SJCRH30 (cell line): ENCODE measurements at places on chromosomes 7 and 10. TPM values are rescaled to one million over a fixed set of nuclear protein-coding genes. Genes with fewer than 3 reads are reported as not detected.

- H3K4me1 ChIP-seq: no peaks in the 10 kb centered on the region
- H3K27me3 ChIP-seq: no peaks in the 10 kb centered on the region
- H3K36me3 ChIP-seq: no peaks in the 10 kb centered on the region
- H3K4me3 ChIP-seq: no peak overlapping the region
These were observed 268.5 kb downstream of the ADARB2 start for GRCh38 chr10:1468811-1469210.

GRCh38 chr7:92158660-92159575 lies 20.0 kb downstream of the LRRD1 start:
- no peak overlapping the region for H3K27ac ChIP-seq
- 0 out of 2 replicates have a peak, but pooled peaks cover 4% of the 10 kb centered on the region for H3K4me1 ChIP-seq
- H3K27me3 ChIP-seq: no peaks in the 10 kb centered on the region
- DNase-seq: no peak
- no peaks in the 10 kb centered on the region for H3K36me3 ChIP-seq
- no peak overlapping the region for H3K4me3 ChIP-seq

- DNase-seq: no peak
- no peaks in the 10 kb centered on the region for H3K27me3 ChIP-seq
- H3K36me3 ChIP-seq: no peaks in the 10 kb centered on the region
- H3K4me3 ChIP-seq: no peak overlapping the region
These were observed 3.8 kb upstream of the PDCD4 start for GRCh38 chr10:110867807-110868465.

DNA sequence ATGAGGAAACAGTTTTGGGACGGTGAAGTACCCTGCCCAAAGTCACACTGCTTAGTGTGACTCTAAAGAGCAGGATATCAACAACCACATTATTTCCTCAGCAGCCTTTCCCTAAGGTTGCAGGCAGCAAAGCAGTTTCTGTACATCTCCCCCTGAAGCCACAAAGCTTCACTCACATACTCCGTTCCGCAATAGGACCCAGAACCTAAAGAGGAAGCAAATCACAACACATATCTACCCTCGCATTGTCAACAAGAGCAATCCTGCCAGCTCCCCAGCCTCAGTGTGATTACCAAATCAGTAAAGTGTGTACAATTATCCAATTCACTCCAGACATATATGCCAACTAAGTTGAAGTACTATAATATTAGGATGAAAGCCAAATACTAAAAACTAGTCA lies 30.8 kb downstream of the VAX1 start:
- no peaks in the 10 kb centered on the region for H3K36me3 ChIP-seq
- no peak overlapping the region for H3K27ac ChIP-seq
- no peak overlapping the region for H3K4me3 ChIP-seq
- H3K27me3 ChIP-seq: no peaks in the 10 kb centered on the region
- H3K4me1 ChIP-seq: no peaks in the 10 kb centered on the region

DNA sequence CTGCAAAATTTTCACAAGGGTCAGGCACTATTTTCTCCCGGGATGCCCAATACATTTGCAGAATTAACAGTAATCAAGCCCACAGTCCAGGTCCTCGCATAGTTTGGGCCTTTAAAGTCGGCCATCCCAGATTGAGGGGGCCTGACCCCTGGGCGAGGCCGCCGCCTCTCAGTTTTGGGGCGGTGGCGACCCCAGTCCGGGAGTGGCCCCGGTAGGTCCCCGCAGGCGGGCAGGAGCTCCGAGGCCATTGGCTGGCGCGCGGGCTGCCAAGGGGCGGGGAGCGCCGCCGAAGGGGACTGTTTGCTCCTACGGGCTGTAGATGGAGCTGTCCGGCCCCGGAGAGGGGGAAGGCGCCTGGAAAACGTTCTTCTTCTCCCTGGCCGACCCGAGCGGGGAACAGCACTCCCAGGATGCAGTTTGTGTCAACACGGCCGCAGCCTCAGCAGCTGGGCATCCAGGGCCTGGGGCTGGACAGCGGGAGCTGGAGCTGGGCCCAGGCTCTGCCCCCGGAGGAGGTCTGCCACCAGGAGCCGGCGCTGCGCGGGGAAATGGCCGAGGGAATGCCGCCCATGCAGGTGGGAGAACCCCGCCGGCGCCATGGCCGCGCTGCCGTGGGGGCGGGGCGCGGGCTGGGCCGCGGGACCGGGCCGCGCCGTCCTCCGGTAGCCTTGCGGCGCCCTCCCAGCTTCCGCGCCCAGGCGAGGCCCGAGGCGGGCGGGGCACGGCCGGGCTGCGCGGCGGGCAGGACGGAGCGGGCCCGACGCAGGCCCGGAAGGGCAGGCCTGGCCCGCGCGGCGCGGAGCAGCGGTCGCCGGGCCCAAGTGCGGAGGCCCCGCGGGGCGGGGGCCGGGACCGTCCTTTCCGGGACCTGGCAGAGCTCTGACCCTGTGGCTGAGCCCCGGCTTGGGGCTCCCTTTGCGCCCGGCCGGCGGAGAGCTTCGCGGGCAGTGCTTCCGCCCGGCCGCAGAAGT lies at the start of gene ZNF282:
TSS of gene ZNF282 (plus strand) at position 367 of the 971 bp plus-strand sequence. CDS start at position 411, 44 bp downstream.
- H3K27me3 ChIP-seq: no peaks in the 10 kb centered on the region
- H3K36me3 ChIP-seq: peaks cover 27% of the 10 kb centered on the region
- no peaks in the 10 kb centered on the region for H3K4me1 ChIP-seq
- H3K27ac ChIP-seq: peak within 1 kb of the TSS; percentile 47
- H3K4me3 ChIP-seq: peak within 1 kb of the TSS; percentile 84

- no peak overlapping the region for H3K27ac ChIP-seq
- H3K27me3 ChIP-seq: no peaks in the 10 kb centered on the region
- H3K4me3 ChIP-seq: no peak overlapping the region
- DNase-seq: no peak
These were observed 25.1 kb downstream of the DDIT4 start for GRCh38 chr10:72298592-72299519.

- no peak overlapping the region for H3K4me3 ChIP-seq
- H3K27ac ChIP-seq: no peak overlapping the region
- no peak for DNase-seq
- H3K36me3 ChIP-seq: peaks cover 14% of the 10 kb centered on the region; the same call in 1 of the 2 replicates
- no peaks in the 10 kb centered on the region for H3K27me3 ChIP-seq
These were observed 122.2 kb downstream of the DLG5 start for GRCh38 chr10:77804371-77804770.

DNA sequence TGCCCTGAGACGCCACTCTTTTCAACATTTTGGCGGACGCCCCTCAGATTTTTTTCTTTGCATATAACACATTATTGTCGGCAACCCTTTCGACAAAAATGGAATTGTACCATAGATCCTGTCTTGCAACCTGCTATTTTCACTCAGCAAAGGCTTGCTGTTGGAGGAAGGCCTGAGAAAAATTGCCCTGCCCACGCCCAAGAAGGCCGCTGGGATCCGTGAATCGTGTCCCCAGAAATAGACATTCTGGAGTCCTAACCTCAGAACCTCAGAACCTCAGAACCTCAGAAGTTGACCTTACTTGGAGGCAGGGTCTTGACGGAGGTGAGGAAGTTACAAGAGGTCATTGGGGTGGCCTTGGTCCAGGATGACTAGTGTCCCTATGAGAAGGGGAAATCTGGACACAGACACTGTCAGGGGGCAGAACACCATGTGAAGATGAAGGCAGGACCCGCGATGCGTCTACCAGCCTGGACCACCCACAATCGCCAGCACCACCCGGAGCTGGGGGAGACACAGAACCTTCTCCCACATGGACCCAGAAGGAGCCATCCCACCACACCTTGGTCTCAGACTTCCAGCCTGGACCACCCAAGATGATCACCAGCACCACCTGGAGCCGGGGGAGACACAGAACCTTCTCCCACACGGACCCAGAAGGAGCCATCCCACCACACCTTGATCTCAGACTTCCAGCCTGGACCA lies 19.1 kb upstream of the DNAAF5 start:
- no peak overlapping the region for H3K27ac ChIP-seq
- H3K27me3 ChIP-seq: no peaks in the 10 kb centered on the region
- H3K4me1 ChIP-seq: no peaks in the 10 kb centered on the region
- DNase-seq: no peak
- no peaks in the 10 kb centered on the region for H3K36me3 ChIP-seq
- H3K4me3 ChIP-seq: no peak overlapping the region

- no peak overlapping the region for H3K4me3 ChIP-seq
- no peaks in the 10 kb centered on the region for H3K4me1 ChIP-seq
- no peak for DNase-seq
- H3K36me3 ChIP-seq: peaks cover 87% of the 10 kb centered on the region
- no peaks in the 10 kb centered on the region for H3K27me3 ChIP-seq
These were observed 8.0 kb downstream of the OPN1SW start for GRCh38 chr7:128767475-128768110.

GRCh38 chr7:31096198-31096876 lies 44.2 kb downstream of the ADCYAP1R1 start:
- peaks cover 16% of the 10 kb centered on the region for H3K27me3 ChIP-seq
- H3K36me3 ChIP-seq: no peaks in the 10 kb centered on the region
- no peak for DNase-seq

DNA sequence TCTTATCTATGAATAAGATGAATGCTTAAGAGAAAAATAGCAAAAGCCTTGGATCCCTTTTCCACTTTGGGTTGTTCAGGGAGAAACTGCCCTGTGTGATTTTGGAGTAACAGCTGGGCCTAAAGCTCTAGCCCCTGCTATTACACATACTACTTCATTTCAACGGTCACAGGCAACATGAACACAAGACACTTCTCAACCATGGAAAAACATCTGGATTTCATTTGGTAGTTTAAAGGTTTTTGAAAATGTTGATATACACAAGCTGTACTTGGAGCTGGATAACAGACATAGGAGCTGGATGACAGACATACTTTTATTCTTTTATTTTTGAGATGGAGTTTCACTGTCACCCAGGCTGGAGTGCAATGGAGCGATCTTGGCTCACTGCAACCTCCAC lies 2.7 kb upstream of the CHUK start:
- H3K36me3 ChIP-seq: peaks cover 16% of the 10 kb centered on the region
- H3K27me3 ChIP-seq: no peaks in the 10 kb centered on the region
- DNase-seq: no peak

DNA sequence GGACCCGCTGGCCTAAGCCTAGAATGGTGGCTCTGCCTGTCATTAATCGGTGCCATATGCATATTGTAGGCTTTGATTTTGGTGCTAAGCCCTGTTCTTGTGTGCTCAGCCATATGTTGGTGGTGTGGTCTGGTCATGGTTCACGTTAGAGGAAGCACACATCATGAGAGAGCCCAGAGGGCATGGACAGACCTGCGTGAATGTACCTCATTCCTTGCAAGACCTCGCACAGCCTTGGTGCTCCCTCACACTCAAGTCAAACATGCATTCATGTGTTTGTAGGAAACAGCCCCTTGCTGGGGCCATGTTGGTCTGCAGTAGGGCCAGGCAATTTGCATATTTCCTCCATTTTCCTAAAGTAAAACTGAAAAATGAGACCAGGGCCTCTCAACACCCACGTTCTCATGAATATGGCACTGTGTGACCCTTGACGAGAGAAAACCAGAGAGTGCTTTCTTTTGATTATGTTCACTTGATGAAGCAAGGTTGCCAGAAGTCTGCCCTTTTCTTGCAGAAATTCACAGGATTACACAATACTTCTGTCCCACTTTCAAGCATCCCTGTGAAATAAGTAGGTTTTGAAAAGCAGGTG lies 268.7 kb downstream of the CELF2 start:
- no peaks in the 10 kb centered on the region for H3K4me1 ChIP-seq
- H3K36me3 ChIP-seq: peaks cover 29% of the 10 kb centered on the region

DNA sequence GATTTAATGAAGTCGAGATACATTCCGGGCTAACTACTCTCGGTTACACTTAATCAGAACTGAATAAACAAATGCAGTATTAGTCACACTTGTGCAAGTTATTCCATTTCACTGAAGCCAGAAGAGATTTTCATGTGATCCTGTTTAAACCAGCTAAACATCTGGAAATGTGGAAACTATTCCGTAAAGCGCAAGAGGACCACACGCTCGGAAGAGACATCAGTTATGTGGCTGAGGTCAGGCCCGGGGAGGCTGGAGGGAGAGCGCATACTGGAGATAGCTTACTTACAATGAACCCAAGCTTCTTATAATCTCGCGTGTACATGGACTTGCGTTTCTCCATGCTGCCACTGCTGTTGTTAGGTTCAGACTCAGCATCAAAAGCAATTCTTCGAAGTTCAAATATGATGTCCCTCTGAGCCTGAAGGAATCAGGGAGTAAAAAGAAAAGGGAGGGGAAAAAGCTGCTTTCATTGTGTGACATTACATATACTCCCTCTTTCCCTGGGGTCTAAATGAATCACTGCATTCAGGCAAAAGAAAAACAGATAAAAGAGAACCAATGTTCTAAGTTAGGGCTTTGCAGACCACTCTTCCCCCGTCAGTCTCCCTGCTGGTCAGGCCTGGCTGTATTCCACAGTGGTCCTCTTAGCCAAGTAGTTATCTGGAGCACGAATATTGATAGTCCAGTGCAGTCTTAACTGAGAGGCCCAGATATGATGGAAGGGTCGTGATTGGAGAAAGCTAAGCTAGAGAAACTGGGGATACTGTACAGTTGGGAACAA lies 237.4 kb downstream of the ELMO1 start:
- no peak overlapping the region for H3K4me3 ChIP-seq
- H3K27ac ChIP-seq: peak overlapping the region; percentile 69
- H3K36me3 ChIP-seq: 0 out of 2 replicates have a peak, but pooled peaks cover 5% of the 10 kb centered on the region
- H3K27me3 ChIP-seq: no peaks in the 10 kb centered on the region
- H3K4me1 ChIP-seq: peaks cover 23% of the 10 kb centered on the region

GRCh38 chr10:33657154-33657908 lies 322.9 kb upstream of the NRP1 start:
- H3K27ac ChIP-seq: no peak overlapping the region
- no peak for DNase-seq
- no peaks in the 10 kb centered on the region for H3K27me3 ChIP-seq
- H3K4me3 ChIP-seq: no peak overlapping the region

DNA sequence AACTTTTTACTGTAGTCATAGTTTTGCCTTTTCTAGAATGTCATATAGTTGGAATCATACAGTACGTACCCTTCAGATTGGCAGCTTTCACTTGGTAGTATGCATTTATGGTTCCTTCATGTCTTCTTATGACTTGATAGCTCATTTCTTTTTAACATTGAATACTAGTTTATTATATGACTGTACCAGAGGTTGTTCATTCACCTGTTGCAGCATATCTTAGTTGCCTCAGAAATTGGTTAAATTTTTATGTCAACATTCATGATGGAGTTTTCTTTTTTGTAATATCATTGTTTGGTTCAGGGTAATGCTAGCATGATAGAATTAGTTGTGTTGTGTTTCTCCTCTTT lies 94.8 kb upstream of the CDK13 start:
- no peak overlapping the region for H3K27ac ChIP-seq
- H3K36me3 ChIP-seq: no peaks in the 10 kb centered on the region

DNA sequence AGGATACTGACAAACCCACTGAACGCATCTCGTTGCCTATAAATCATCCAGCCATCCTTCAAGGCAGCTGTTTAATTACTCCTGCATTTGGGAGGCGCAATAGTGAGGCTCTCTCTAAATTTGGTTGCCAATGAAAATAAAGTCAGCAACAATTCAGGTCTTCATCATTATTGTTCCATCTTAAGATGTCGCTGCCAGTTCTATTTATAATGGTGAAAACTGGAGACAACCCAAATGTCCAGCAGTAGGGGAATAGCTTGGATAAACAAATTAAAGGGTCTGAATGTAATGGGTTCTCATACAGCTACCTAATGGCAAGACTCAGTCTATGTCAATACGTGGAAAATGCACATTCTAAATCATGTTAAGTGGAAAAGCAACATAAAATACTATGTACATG lies 120.1 kb upstream of the PLXNA4 start:
- H3K27ac ChIP-seq: no peak overlapping the region
- no peaks in the 10 kb centered on the region for H3K4me1 ChIP-seq
- no peaks in the 10 kb centered on the region for H3K36me3 ChIP-seq
- no peaks in the 10 kb centered on the region for H3K27me3 ChIP-seq

The COL13A1 gene
- 0.20 and 0.26 TPM in 2 replicates for total RNA-seq

The AS3MT gene
- 13.7 and 14.8 TPM in 2 replicates for total RNA-seq

The HKDC1 gene
- 0.06 and 0.08 TPM in 2 replicates for total RNA-seq

The ELMO1 gene
- total RNA-seq: 55.4 and 67.2 TPM in 2 replicates
